ENCODE measurements at places on chromosomes 16 and 17.

- DNase-seq, result no peak
Measured at GRCh38 chr16:35302859-35303258, 1843.4 kb downstream of the TP53TG3F start.

DNA sequence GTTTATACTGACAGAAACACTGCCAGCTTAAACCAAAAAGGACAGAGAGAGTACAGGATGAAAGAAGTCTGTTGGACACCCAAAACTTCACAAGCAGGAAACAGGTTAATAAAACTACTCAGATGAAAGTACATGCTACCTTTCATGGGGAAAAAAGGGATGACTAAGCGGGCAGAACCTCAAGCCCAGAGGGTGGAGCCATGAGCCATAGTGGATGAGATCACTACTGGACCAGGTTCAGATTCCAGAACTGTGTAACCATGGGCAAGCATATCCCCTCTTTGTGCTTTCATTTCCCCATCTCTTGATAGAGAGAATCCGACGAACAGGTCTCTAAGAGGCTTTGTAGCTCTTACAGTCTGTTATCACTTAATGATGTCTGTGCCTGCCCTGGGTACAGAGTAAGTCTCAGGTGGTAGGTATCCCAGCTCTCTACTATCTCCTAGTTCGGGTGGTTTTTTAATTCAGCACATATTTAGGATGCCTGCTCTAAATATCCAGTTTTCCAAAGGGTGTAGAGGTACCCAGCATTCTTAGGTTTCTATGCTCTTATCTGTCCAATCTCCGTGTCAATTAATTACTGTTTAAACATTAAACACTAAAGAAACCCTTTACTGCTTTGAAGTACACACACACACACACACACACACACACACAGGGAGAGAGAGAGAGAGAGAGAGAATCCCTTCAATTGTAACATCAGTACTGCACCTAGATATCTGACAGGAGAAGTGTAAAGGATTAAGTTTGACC, 206.7 kb downstream of the ZNF423 start:
- no peak for DNase-seq

DNA sequence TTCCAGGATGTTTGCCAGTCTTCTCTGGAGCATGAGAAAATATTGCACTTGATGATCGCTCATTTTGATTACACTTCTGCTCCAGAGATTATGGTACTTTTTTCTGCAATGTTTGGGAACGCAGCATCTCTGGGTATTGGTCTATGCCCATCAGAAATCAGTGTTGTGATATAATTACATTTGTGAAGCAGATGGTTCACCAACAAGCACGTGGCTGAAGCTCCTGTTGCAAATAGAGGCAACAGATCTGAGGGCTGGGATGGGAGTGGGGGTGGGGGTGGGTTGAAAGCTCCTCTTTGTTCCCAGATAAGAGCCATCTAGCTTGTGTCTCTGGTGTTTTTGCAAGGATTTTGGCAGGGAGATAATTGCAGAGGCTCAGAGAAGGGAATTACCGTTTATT, 252.3 kb downstream of the SHISA9 start:
- DNase-seq, result no peak

DNA sequence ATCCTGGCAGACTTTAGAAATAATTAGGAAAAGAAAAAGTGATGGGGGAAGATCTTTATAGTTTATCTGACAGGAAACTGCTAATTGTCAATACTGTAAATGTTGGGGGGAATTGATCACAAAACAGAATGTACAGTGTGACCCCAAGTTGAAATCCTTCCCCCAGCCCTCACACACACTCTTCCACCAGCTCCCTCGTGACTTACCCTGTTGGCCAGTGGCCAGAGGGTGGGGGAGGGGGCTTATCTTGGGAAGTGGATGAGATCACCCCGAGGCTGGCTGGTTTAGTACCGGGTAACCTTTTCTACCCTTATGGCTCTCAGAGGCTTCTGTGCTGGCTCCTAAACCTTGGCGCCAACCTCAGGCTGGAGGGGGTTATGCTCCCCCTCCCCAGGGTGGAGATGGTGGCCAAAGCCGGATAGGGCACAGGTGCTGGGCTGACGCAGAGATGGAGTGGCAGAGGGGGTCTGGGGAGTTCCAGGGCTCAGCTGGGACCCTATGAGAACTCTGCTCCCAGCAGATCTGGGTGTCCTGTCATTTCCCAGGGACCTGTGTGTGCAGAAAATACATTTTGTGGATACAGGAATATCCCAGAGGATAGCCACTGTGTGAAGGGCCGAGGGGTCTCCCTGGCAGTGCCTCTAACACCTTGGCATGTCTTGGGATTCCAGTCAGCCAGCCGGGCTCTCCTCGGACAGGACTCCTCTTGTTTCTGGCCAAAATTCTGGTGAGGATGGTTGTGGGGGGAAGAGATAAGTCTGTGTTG, 18.6 kb downstream of the CDH16 start:
- no peak for DNase-seq

DNA sequence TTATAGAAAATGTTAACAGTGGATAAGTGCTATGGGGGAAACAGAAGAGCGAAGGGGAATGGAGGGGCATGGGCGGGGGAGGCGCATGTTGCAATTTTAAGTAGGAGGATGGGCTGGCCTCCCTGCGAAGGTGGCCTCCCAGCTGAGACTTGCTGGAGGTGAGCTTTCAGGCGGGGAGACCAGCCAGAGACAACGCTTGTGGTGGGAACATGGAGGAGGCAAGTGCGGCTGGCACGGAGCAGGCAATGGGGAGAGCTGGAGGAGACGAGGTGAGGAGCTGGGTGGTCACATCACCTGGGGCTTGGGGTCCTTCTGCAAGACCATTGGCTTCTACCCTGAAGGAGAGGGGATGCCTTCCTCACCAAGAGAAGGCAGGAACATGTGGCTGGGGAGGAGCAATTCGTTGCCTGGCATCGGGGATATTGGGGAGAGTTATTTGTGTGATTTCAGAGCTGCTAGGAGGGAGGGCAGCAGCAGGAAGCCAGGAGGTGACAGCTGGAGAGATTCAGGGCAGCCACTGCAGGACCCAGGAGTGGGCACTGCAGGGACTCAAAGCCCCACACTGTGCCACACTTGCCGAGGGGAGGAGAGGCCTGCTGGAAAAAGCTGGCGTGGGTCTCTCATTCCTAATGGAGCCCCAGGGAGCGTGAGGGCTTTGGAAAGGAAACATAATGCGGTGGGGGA, 34.4 kb downstream of the PMFBP1 start:
- DNase-seq, result no peak

All from H9 (cell line).